ENCODE measurements at places on chromosomes 13 and 19.

DNA sequence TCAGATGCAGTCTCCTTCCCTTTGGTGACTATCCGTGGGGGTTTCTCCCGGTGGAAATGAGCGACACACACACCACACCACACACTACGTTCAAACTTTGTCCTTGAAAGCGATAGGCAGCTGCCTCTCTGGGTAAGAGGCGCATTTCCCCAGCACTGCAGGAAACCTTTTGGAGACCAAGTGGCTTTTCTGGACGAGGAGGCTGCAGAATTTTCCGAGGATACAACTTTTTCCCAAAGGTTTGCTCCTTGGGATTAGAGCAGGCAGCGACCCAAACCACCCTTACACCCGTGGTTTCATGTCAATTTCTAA lies 38.2 kb upstream of the FLT1 start:
- no peak for DNase-seq

GRCh38 chr13:22549126-22549525 lies 631.7 kb upstream of the SGCG start:
- no peak for DNase-seq

- DNase-seq = no peak
Observed at GRCh38 chr19:42242069-42242511, 312 bp downstream of the GSK3A start.

DNA sequence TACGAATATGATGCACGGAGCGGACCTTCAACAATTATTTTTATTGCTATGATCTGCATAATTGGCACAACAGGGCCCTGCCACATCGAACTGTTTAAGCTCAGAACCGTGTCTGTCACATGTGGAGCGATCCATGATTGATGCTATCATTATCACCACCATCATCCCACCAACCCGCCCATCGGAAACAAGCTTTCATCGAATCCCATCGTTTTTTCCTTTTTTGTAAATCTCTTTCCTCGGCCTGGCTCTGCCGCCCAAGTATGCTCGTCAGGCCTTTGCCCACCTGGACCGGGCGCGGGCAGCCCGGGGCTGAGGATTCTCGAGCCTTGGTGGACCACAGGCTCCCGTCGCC lies 533 bp upstream of the DCAF15 start:
- no peak for DNase-seq

DNA sequence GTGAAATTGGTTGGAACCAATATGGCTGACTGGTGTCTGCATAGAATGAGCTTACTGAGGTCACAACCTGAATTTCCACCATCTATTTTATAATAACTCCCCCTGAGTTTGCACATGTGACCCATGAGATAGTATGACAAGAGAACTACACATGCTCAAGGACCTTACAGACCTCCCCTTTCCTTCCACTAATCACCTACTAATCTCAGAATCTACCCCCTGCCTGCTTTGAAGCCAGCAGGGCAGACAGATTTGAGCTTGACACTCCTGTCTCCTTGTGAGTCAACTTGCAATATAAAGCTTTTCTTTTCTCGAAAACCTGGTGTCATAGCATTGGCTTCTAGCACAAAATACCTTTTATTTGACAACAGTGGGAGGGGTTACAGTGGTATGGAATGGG lies 248.4 kb downstream of the RFC3 start:
- DNase-seq = no peak

- no peak for DNase-seq
Observed at GRCh38 chr13:43061496-43062280, 38.3 kb downstream of the DNAJC15 start.

- no peak for DNase-seq
Observed at GRCh38 chr19:13942023-13942684, 3.9 kb upstream of the PODNL1 start.

GRCh38 chr19:42436006-42436405 lies 6.7 kb downstream of the CXCL17 start:
- DNase-seq = no peak

DNA sequence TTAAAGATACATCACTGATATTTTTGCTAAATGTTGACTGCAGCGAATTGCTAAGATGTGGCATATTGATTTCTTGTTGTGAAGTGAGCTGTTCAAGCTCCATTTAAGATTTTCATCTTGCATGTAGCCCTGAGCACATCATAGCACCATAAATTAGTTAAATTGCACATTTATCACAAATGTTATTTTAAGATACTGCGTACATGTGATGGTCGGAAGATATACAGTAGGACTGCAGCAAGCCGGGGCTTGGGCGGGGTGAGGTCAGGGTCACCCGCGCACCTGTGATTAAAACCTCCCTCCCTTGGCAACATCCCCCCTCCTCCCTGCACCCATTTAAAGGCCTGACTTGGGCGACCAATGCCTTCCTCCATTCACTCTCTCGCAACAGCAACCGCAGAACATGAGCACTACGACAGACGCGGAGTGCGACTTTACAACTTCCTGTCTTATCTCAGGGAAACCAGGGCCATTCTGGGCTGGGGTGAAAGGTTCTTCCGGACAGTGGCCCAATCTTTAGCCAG lies 76.6 kb downstream of the TSHZ3 start:
- no peak for DNase-seq

DNA sequence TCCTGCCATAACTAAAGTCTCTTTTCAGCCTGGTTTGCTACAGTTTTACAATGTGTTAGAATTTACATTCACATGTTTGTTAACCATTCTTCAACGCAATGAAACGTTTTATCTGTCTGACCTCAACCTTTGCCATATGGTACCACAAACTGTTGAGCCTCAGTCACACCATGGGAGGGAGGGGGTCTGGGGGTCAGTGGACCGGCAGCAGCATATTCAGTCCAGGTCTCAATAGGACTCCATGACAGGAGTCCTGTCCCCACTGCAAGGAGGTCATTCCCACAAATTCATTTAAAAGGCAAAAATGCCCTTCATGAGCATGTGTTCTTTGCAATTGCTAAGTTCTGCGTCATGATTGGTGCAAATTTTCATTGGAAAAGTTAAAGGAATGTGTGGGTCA lies 66.6 kb upstream of the OLFM4 start:
- DNase-seq = no peak

GRCh38 chr13:110652231-110652730 lies 36.9 kb downstream of the NAXD start:
- no peak for DNase-seq

GRCh38 chr13:59447846-59448620 lies 715.7 kb downstream of the DIAPH3 start:
- no peak for DNase-seq

DNA sequence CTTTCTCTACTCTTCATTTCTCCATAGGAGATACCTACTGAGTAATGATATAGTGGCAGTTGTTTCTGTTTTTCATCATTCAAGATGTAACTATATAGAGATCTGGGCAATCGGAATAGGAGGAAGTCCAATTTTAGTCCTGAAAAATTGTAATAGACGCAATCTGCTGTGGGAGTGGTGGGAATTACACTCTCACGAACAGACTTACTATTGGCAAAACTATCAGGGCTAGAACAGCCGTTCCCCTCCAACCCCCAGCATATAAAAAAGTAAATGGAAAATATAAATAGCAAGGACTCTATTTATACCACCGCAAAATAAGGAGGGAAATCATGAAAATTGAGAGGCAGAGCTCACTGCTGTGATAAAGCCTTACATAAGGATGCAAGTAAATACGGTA lies 330.1 kb downstream of the FGF14 start:
- DNase-seq = no peak

DNA sequence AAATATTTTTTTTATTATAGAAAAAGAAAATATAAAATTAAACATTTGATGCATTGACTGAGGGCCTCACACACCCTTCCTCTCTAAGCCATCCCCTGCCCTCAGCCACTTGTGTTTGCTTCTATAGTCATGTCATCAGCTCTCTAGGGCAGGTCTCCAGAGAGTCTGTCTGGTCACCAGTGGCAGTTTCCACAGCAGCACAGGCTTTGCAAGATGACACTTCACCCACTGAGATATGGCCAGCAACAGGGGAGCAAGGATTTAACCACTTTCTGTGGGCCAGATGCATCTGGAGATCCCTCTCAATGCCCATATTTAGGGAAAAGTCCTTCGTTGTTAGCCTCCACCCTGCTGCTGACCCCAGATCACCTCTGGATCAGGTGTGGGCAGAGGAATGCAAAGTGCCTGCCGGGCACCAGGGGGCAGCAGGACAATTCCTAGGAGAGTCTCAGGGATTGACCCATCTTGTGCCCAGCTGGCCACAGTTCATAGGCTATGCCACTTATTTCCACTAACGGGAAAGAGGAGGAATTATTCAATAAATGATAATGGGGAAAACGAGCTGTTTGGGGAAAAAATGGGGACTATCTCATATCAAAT lies 4.8 kb downstream of the ABCC4 start:
- DNase-seq = peak; percentile 51

DNA sequence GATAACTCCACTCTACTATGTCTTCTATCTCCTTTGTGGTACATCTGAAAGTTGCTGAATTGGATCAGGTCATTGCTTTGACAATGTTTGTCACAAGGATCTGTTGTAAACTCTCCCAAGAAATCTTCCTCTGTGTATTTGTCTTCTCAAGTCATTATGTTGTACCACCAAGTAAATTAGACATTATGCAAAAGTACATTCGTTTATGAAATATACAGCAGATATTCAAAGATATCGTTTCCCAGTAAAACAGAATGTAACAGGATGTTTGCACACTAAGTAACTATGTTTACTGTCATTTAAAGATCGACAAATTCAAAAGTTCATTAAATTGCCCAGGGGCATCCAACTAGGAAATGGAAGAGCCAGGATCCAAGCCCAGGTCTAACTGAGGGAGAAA lies 739.4 kb downstream of the EFNB2 start:
- DNase-seq = no peak

DNA sequence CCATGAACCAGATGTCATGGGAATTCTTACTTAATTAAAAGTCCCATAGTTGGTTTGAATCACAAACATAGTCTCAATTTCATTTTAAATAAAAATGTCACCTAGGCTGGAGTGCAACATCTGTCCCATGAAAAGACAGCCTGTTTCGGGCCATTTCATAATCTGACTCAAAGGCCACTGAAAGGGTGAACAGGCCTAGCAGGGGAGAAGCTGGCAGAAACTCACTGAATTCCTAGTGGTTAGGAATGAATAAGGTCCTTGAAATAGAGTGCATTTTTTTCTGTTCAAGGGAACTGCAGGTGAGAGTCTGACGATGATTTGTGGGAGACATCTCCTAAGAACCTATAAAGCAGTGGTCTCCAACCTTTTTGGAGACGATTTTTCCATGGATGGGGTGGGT lies 44.0 kb upstream of the PCCA start:
- DNase-seq = no peak

DNA sequence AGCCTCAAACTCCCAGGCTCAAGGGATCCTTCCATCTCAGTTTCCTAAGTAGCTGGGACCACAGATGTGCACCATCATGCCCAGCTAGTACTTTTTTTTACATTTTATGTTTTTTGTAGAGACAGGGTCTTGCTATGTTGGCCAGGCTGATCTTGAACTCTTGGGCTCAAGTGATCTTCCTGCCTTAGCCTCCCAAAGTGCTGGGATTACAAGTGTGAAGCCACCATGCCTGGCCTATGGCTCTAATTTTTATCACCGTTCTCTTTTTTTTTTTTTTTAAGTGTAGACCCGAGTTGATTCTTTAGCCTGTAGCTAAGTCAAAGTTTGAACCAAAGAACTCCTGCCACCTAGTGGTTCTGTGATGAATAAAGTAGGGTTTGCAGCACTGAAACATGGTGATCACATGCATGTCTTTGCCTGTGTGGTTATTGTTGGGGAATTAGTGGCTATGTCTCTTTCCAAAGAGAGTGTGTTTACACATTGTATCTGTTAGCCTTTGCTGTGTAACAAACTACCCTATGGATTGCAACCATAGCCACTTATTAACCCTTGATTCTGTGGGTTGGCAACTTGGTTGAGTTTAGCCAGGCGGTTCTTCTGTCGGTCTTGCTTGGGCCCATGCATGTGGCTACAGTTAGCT lies 11.6 kb downstream of the NFILZ start:
- DNase-seq = no peak

DNA sequence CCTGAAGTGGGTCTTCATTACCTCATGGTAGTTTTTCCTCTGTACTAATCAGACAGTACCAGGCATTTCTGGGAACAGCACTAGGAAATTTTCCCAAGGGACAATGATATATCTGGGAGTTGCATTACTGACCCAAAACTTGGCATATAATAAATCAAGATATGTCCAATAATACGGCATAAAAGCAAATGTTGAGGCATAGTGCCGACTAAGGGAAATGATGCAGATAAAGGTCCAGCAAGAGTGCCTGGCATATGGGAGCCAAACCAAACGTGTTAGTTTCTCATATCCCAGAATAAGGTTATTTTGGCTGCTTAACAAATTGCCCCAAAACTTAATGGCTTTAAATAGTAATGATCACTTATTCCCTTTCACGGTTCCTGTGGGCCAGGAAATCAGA lies 12.1 kb upstream of the TDRD3 start:
- no peak for DNase-seq

DNA sequence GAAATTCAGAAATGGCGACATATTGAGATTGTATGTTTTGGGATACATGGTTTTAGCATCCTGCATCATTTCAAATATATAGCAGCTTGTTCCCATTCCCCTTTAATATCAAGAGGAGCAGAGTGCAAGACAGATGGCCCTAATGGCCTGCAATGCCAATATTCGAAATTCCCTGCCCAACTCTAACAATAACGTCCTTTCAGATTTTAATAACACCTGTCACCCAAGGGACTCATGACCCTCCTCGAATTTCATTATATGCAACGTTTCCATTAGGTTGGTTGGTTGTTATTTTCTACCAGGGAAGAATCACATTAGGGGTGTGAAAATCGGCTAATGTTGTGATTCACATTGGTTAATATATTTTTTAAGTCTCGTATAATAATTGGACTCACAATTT lies 170.0 kb downstream of the TNFSF13B start:
- no peak for DNase-seq

GRCh38 chr13:106176117-106176516 lies 359.3 kb downstream of the EFNB2 start:
- no peak for DNase-seq

DNA sequence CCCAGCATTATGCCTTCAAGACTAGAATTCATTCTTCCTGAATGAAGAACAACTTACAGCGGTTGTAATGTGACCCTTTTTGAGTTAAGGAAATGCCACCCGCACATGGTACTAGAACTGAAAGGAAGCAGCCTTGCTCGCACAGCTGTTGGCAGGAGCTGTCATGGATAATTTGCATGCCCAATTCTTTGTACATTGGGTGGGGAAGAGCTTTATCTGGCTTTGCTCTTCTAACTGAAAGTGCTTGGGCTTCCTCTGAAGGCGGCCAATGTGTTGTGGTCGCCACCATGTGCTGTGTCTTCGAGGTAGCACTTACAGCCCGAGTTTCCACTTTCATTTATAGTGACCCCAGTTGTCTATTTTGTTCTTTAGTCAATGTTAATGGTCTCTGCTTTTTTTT lies 3.4 kb downstream of the CCNE1 start:
- DNase-seq = peak; percentile 8

Data from lower lobe of right lung (tissue), 2 donors.